Non-pigmented ciliary epithelial cell (primary cell): ENCODE measurements at places on chromosomes 5 and 9.

- DNase-seq, result no peak
Observed at GRCh38 chr5:175685701-175686350, 28.0 kb downstream of the HRH2 start.

DNA sequence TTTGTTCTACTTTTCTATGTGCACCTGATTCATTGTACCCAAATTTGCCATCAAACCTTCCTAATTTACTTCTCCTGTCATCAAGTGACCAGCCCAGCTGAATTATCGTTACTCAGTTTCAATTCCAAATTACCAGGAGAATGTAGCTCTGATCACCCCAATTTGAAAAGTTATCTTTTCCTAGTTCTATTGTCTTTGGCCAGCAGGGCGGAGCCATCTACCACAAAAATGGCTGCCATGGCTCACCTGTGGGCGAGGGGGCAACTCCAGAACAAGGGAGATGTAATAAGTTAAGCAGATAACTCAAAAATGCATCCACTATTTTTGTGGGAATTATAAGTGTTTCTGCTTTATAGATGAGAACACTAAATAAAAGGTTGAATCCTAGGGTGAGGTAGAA is 133.8 kb upstream of the MOCS2 start:
- DNase-seq, result no peak

DNA sequence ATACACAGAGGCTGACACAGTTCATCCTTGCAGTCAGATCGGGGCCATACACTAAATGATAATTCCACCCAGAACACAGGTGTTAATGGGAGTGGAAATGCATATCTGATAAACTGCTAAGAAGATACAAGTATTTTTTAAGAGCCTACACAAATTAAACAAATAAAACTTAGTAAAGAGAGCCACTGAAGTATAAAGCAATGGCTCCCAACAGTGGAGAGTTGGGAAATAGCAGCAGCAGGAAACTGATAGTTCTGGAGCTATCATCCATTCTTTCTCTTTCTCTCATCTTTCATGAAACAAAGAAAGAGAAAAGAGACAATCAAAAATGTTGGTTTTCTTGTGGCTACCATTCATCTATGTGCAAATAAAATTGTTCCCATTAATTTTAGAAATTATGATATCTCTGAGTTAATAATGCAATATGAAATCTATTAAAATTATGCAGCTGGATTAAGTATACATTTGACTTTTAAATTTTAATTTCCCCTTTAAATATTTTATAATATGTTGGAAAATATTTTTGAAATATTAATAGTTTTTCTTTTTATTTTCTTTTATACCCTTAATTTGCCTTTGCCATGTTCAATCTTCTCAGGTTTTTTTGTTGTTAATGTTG is 120.8 kb downstream of the EMB start:
- no peak for DNase-seq

DNA sequence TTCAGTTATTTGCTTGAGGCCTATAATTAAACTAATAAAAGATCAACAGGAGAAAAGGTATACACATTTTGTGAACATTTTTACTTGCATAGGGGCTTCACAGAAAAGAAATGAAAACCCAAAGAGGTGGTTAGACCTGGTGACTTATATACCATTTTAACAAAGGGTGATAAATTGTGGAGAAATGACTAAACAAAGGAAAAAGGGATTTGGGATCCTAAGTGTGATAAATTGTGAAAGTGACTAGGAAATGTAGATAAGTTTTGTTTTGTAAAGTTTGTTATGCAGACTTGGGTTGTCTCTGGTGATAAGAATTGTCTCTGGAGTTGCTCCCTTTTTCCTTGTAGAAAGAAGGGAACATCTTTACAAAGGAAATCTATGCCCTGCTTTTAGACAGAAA is 86.1 kb upstream of the ZNF608 start:
- no peak for DNase-seq

DNA sequence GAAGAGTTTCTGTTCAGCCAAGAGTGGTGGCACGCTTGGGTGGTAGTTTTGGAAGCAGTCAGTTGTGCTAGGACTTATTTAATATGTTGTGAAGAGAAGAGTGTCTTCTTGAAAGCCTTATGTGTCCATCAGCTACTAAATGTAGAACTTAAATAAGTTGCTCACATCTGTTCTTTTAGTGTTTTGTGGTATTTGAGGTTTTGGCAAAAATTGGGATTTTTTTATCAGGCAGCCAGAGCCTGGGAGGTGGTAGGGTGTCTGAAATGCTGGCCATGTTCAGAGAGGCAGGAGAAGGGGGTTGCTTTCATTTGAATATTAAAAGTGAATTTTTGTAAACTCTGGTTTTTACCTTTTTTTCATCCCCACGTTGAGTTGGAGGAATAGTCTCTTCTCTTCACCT is 24.2 kb upstream of the ZBTB34 start:
- no peak for DNase-seq

DNA sequence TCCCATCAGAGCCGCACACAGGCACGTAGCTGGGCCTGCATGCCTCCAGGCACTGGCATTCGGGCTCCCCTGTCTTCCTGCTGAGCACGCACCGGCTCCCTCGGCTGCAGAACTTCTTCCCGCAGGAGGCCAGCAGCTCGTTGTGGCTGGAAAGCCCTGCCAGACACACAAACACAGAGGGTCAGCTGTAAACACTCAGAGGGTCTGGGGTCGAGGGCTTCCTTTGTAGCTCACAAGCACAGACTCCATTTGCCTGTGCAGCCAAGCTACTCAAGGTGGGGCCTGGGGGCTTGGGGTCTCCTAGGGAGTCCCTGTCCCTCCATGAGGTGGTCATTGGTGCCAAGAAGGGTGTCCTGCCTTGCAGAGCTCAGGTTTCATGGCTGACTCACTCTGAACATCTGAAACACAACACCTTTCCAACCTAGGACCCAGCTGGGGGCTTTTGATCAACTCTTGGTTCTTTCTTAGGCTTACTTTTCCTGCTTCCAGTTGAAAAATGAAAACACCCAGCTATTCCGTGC is 211.4 kb downstream of the FSTL4 start:
- no peak for DNase-seq

- DNase-seq, result no peak
Observed at GRCh38 chr5:25488119-25488518, 843.3 kb upstream of the CDH10 start.

DNA sequence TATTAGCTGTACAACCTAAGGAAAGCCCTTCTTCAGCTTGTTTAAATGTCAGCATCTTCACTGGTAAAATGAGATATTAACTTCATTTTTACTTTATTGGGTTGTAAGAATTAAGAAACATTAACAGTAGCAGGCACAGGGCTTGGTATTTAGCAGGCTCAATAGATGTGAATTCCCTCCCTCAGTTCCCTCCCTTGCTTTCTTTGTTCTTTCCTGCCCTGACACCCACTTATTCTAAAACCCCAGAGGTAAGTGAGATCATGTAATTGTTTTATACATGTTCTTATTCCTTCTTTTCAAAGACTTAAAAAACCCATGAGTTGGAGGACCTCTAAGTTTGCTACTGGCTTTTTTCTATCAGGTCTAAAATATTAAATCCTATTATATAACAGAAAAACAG is 73.3 kb upstream of the IFNK start:
- no peak for DNase-seq

DNA sequence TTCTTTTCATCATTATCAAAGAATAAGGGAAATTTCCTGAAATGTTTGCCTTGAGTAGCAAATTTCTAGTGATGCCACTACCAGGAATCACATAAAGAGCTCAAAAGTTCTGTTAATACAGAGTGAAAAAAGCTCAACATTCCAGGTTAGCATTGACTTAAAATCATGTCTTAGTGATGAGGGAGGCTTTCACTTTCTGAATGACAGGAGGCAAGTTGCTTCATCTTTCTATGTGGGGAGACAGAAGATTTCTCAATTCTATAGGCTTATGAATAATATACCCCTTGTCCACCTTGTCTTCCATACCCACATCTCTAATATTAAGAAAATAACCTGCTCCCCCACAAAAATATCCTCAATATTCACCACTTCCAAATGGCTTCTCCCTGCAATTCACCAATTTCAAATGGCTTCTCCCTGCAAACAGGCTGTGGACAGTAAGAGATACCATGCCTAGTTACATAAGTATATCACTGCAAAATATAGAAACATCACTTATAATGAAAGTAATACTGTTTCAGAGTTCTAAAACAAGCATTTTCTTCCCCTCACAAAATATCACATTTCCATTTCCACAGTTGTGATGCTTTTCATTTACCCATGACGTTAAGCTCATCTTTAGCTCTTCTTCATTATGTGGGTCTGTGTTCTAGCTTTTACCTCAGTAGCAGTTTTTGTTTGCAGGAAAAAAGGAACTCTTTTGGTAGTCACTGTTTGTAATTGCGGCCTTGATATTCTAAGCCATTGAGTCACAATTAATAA is 2.2 kb upstream of the JAK2 start:
- no peak for DNase-seq

DNA sequence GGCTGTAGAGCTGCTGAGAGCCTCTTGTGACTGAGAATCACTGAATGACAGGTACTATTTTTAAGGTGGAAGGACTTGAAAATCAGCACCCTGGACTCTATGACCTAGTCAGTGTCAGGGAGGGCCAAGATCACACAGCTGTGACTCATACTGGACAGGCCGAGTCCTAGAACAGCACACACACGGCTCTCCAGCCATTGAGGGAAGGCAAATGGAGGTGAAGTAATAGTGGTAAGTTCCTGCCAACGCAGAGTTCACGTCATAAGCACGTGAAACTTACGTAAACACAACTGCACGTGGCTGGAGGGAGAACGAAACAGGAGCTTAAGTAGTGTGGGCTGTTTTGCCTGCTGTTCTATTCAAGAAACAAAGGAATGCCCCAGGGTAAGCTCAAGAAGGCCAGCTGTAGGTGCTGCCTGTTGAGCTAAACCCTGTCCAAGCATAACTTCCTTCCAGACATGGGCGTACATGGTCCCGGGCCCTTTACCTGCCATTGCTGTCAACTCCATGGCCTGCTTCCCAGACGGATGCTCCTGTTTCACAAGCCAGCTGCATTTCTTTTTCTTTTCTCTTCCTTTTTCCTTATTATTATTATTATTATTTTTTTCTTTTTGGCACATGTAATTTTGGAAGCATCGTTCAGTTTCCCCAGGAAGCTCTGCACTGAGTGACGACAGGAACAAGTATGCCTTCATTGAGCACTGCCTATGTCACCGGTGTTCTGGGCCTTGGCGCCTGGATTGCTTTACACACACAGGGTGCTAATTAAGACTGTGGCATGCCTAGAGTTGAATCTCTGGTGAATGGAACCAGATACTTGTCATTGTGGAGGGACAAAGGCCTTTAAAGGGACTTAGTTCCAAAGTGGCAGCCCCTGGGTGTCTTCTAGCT is 10.2 kb upstream of the LCP2 start:
- peak; percentile 32 for DNase-seq

- DNase-seq, result no peak
Observed at GRCh38 chr5:170046241-170046640, 59.5 kb upstream of the FOXI1 start.

DNA sequence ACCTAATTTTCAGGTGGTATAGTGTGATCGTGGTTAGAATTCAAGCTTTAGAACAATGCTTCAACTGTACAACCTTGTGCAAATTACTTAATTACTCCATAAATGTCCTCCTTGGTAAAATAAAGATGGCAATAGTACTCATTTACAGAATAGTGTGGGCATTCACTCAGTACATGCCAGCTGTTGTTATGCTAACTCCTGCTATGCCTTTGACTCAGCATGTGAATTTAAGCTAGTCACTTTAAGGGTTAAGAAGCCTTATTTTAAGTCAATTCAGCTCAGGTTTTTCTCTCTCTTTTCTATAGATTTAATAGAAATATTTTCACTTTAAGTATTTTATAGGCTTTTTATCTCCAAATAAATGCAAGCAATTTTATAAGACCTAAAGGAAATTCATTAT is 335.6 kb upstream of the ITGA1 start:
- no peak for DNase-seq

DNA sequence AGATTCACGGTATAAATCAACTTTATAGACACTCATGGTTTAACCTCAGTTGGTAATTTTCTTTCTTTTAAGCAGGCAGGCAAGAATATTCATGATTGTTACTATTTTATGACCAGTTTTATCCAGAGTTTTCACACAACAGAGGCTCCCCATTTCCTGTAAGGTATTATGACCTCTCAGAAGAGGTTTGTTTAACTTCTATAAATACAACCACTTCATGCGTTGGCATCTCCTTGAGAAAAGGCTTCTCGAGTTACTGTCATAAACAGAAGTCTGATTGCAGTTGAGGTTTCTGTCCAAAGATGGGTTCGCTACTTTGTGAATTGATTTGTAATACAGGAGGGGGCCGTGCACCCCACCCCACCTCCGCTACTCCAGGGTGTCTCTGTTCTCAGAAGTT is 55.3 kb downstream of the ENTREP1 start:
- no peak for DNase-seq

GRCh38 chr9:643966-644365 is 197.5 kb upstream of the DMRT1 start:
- no peak for DNase-seq

DNA sequence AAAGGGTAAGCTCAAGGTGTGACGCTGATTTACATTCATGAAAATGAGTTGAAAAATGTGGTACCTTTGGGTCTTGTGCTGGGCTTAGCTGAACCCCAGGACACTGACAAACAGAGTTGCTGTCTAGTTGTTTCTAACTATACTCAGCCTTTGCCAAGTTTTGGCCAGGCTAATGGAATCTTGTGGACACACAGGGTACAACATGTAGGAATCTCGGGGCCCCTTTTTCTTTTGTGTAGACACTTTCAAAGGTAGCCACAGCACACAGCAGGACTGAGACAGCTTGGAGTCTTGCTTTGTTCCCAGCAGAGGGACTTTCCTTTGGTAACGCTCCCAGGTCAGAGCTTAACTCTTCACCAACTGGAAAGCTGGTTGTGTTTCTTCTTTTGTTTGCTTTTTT is 7.8 kb downstream of the LIX1 start:
- no peak for DNase-seq

DNA sequence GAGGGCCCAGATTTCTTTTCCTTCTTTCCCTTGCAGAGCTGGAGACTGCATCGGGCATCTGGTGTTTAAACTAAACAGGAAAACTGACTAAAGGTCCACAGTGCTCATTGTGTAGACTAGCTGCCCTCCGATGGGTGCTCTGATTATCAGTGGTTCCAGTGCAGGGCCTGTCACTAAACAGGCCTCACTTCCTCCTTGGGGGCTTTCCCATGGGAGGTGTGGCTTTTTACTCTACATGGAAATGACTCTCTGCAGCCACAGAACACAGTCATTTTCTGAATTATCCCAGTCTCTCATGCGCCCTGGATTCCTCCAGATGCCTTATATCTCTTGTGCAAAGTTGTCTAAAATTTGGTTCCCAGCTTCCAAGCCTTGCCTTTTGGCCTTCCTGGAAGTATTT is 199.2 kb downstream of the TRIO start:
- DNase-seq, result no peak

GRCh38 chr9:129334105-129334935 is 156.3 kb upstream of the IER5L start:
- peak; percentile 80 for DNase-seq

- no peak for DNase-seq
Observed at GRCh38 chr9:85973238-85973637, 32.3 kb downstream of the NAA35 start.
